Activated CD8-positive, alpha-beta memory T cell treated with anti-CD3 and anti-CD28 coated beads, Interleukin-2, amount 10 ng/mL, durations not matched to agents 7 days and 5 days (primary cell): ENCODE measurements at places on chromosomes 11 and 22. TPM values are rescaled to one million over a fixed set of nuclear protein-coding genes. Genes with fewer than 3 reads are reported as not detected.
A peak's percentile ranks its signal among the peaks of the same experiment; 100 is the strongest.

GRCh38 chr11:87255589-87255988, 217.9 kb downstream of the TMEM135 start:
- H3K27me3 ChIP-seq = no peaks in the 10 kb centered on the region
- H3K36me3 ChIP-seq = peaks cover 12% of the 10 kb centered on the region
- H3K4me3 ChIP-seq = no peak overlapping the region
- no peak for DNase-seq
- H3K4me1 ChIP-seq = peaks cover 21% of the 10 kb centered on the region

PIK3IP1 gene
- 11.0 TPM for total RNA-seq

GRCh38 chr22:43533156-43533530, 121.3 kb downstream of the MPPED1 start:
- H3K4me3 ChIP-seq = no peak overlapping the region
- DNase-seq = no peak
- no peaks in the 10 kb centered on the region for H3K36me3 ChIP-seq
- no peaks in the 10 kb centered on the region for H3K4me1 ChIP-seq

DNA sequence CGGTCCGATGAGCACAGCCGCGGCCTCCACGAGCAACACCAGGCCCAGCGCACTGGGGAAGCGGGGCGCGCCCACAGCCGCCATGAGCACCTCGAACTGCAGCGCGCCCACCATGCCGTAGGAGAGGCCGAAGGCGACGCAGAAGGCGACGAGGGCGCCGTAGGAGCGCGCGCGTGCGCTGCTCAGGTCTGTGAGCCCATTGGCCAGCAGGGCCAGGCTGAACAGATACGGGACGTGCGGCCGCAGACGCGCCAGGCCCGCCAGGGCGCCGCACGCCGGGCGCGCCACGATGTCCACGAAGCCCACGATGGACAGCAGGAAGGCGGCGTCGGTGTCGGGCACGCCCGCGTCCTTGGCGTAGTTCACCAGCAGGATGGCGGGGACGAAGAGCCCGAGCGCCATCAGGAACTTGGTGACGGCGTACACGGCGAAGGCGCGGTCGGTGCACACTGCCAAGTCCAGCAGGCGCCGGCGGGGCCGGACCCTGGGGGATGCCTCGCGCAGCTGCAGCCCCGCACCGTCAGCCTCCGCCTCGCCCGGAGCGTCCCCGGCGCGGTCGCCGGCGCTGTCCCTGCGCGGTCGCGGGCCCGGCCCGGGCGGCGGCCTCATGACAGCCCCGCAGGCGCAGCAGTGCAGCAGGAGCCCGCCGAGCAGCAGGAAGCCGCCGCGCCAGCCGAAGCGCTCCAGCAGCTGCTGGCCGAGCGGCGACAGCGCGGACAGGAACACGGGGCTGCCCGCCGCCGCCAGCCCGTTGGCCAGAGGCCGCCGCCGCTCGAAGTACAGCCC, 2.9 kb downstream of the SLC16A8 start:
- no peak overlapping the region for H3K4me3 ChIP-seq
- DNase-seq = no peak
- no peaks in the 10 kb centered on the region for H3K36me3 ChIP-seq
- peaks cover 31% of the 10 kb centered on the region for H3K27me3 ChIP-seq
- peaks cover 4% of the 10 kb centered on the region for H3K4me1 ChIP-seq

GRCh38 chr11:61973476-61974162, 6.2 kb upstream of the FTH1 start:
- H3K27me3 ChIP-seq = no peaks in the 10 kb centered on the region
- H3K27ac ChIP-seq = peak overlapping the region; percentile 41
- DNase-seq = no peak
- H3K4me1 ChIP-seq = peaks cover 44% of the 10 kb centered on the region
- H3K36me3 ChIP-seq = no peaks in the 10 kb centered on the region

TCIRG1 gene
- total RNA-seq = 235 TPM

SORL1 gene
- total RNA-seq = 38.6 TPM

- H3K27me3 ChIP-seq = no peaks in the 10 kb centered on the region
- peak overlapping the region; percentile 52 for H3K4me3 ChIP-seq
- peaks cover 14% of the 10 kb centered on the region for H3K36me3 ChIP-seq
- DNase-seq = no peak
- H3K4me1 ChIP-seq = peaks cover 69% of the 10 kb centered on the region
- peak overlapping the region; percentile 94 for H3K27ac ChIP-seq
Measured at GRCh38 chr11:96203567-96204365, 139.2 kb downstream of the MAML2 start.

- no peaks in the 10 kb centered on the region for H3K27me3 ChIP-seq
- H3K36me3 ChIP-seq = peaks cover 48% of the 10 kb centered on the region
- DNase-seq = no peak
- peaks cover 23% of the 10 kb centered on the region for H3K4me1 ChIP-seq
- H3K4me3 ChIP-seq = no peak overlapping the region
Measured at GRCh38 chr22:46281866-46282678, 14.3 kb downstream of the TTC38 start.

CSF2RB gene
- total RNA-seq = 26.9 TPM

GRCh38 chr11:721247-721740, 15.3 kb downstream of the EPS8L2 start:
- H3K27me3 ChIP-seq = peaks cover 26% of the 10 kb centered on the region
- H3K27ac ChIP-seq = no peak overlapping the region
- no peak overlapping the region for H3K4me3 ChIP-seq
- no peak for DNase-seq
- H3K36me3 ChIP-seq = no peaks in the 10 kb centered on the region

DNA sequence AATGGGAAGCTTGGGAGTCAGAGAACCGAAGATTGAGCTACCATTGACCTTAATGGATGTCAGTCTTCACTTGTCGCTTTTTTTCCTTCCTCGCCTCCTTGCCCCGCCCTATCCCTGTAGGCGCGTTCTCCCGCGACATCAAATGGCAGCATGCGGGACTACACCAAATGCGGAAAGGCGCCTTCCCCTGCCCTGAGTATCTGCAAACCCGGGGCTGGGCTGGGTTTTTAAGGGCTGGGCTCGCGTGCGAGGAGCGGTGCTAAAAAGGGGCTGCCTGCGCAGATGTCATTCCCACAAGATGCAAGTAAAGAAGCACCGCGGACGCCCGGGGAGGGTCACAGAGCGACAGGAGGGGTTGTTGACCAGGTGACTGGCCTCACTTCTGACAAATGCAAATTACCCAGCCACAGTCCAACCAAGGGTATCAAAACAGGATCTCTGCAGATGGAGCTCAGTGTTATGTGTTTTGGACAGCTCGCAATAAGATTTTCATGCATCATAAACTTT, 4.7 kb upstream of the FAM111B start:
- peak; percentile 84 for DNase-seq
- peaks cover 35% of the 10 kb centered on the region for H3K4me1 ChIP-seq

DNA sequence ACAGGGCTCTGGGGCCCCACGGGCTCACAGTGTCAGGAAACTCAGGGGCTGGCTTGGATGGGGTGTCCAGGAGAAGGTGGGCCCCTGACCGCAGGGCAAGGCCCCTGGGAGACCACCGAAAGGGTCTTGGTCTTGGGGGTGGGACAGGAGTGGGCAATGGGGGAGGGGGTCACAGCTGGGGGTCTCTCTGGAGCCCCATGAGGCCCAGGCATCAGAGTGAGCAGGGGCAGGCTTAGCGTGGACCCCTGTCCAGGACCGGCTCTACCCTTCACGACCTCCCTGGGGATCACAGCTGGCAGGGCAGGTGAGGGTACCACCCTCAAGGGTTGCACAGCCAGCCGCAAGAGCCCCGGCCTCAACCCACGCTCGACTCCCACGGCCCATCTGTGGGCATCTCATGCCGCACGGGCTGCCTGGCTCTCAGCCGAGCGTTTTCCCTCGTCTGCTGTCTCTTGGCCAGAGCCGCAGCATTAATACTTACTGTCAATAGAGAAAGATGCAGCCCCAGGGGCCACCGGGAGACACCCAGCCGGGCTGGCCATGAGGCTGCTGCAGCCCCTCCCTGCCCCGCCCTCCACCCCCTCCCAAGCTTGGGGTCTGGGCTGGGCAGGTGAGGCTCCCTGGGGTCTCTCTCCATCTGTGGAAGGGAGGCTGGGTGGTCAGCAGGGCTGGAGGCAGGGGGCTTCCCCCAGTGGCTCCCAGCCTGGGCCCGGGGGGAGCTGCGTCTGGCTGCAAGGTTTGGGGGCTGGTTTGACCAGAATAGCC, 662 bp downstream of the MUC5B start:
- H3K4me1 ChIP-seq = no peaks in the 10 kb centered on the region
- H3K27me3 ChIP-seq = no peaks in the 10 kb centered on the region
- no peak for DNase-seq
- H3K36me3 ChIP-seq = no peaks in the 10 kb centered on the region
- H3K4me3 ChIP-seq = no peak overlapping the region

HPX gene
- 0.76 TPM for total RNA-seq

GRCh38 chr11:89321401-89321800, 143.7 kb downstream of the TYR start:
- H3K4me1 ChIP-seq = no peaks in the 10 kb centered on the region
- no peak for DNase-seq
- no peaks in the 10 kb centered on the region for H3K36me3 ChIP-seq
- H3K4me3 ChIP-seq = no peak overlapping the region
- no peaks in the 10 kb centered on the region for H3K27me3 ChIP-seq

DNA sequence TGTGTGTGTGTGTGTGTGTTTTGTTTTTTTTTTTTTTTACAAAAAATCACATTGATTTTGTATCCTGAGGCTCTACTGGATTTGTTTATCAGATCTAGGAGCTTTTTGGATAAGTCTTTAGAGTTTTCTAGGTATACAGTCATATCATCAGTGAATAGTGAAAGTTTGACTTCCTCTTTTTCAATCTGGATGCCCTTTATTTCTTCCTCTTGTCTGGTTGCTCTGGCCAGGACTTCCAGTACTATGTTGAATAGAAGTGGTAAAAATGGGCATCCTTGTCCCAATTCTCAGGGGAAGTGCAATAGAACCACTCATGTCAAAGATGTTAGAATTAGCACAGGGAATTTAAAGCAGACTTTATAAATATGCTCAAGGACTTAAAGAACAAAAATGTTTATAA, 32.6 kb upstream of the PRDM11 start:
- no peak overlapping the region for H3K27ac ChIP-seq
- H3K4me1 ChIP-seq = no peaks in the 10 kb centered on the region
- H3K27me3 ChIP-seq = peaks cover 58% of the 10 kb centered on the region
- no peak overlapping the region for H3K4me3 ChIP-seq
- DNase-seq = no peak

OR51E1 gene
- total RNA-seq = not detected

GRCh38 chr11:96342014-96342960, 708 bp downstream of the MAML2 start:
- H3K36me3 ChIP-seq = peaks cover 12% of the 10 kb centered on the region
- DNase-seq = no peak
- no peaks in the 10 kb centered on the region for H3K27me3 ChIP-seq
- peaks cover 41% of the 10 kb centered on the region for H3K4me1 ChIP-seq
- peak overlapping the region; percentile 92 for H3K4me3 ChIP-seq

DNA sequence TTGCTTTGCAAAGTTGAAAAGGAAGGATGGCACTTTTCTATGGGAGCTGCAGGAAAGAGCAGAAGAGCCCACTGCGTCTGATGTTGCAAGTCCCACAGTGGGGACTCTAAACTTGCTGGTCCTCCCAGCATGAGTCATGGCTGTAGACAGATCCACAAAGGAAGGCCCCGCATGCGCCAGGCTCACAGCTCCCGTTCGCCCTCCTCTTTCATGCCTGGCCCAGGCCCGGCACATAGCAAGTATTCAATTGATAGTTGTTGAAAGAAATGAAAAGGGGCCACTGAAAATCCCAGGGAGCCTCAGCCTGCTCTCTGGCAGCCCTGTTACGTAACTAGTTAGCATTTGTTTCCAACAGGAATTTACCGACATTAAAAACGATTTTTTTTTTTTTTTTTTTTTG, 18.9 kb downstream of the AP1B1 start:
- no peak overlapping the region for H3K27ac ChIP-seq
- no peak overlapping the region for H3K4me3 ChIP-seq

GRCh38 chr22:49446145-49446758, 381.4 kb downstream of the BRD1 start:
- peaks cover 16% of the 10 kb centered on the region for H3K27me3 ChIP-seq
- no peak overlapping the region for H3K4me3 ChIP-seq
- DNase-seq = no peak
- no peaks in the 10 kb centered on the region for H3K4me1 ChIP-seq
- H3K27ac ChIP-seq = no peak overlapping the region

TRIM48 gene
- total RNA-seq = not detected

PHOX2A gene
- total RNA-seq = not detected

DNA sequence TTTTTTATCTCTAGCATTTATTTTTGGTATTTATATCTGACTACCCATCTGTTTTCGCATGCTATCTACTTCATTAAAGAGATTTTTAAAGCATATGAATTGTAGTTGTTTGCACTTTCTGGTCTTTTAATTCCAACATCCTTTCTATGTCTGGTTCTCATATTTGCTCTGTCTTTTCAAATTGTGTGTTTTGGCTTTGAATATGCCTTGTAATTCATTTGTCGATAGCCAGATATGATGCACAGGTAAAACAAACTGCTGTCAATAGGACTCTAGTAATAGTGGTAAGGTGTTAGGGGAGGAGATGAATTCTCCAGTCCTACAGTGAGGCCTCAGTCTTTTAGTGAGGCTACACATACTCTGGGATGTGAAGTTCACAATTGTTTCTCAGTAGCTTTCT, 530.8 kb upstream of the CCDC179 start:
- no peaks in the 10 kb centered on the region for H3K27me3 ChIP-seq
- H3K27ac ChIP-seq = no peak overlapping the region
- no peak for DNase-seq

SRPRA gene
- 100 TPM for total RNA-seq

GRCh38 chr11:92048415-92048814, 176.2 kb upstream of the FAT3 start:
- no peak for DNase-seq
- H3K27ac ChIP-seq = no peak overlapping the region
- no peak overlapping the region for H3K4me3 ChIP-seq

DNAJB7 gene
- total RNA-seq = not detected

- peaks cover 53% of the 10 kb centered on the region for H3K27me3 ChIP-seq
- peaks cover 13% of the 10 kb centered on the region for H3K4me1 ChIP-seq
- no peak overlapping the region for H3K27ac ChIP-seq
Measured at GRCh38 chr22:29152045-29152953, 53.4 kb upstream of the EMID1 start.

CDC42EP1 gene
- 0.42 TPM for total RNA-seq

- H3K4me1 ChIP-seq = peaks cover 10% of the 10 kb centered on the region
- H3K36me3 ChIP-seq = no peaks in the 10 kb centered on the region
- peaks cover 20% of the 10 kb centered on the region for H3K27me3 ChIP-seq
- no peak overlapping the region for H3K4me3 ChIP-seq
Measured at GRCh38 chr22:42280140-42280539, 9.7 kb upstream of the TCF20 start.

LYVE1 gene
- total RNA-seq = not detected

ADORA2A gene
- 21.1 TPM for total RNA-seq

DNA sequence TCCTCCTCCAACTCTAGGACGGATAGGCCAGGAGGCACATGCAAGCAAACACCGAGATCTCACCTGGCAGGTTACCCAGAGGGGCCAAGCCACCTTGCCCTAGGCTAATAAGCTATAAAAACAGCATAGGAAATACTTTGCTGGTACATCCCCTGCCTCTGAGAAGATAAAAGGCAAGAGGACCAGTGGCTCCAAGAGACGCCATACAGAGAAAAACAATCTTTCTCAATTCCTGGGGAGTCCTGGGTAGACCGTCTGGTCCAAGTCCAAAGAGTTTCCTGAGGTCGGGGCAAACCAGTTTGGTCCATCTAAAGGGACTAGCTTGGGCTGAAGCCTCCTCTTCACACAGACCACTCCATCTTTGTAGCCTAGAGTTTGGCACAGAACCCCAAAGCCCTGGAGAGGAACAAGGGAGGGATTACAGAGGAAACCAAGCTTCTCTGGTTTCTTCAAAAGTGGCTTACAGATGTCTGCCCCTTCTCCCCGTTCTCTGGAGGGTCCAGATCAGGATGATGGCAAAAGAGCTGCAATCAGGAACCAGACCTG, 40.4 kb downstream of the NUMA1 start:
- DNase-seq = no peak
- H3K36me3 ChIP-seq = peaks cover 21% of the 10 kb centered on the region
- H3K27me3 ChIP-seq = no peaks in the 10 kb centered on the region

- H3K4me1 ChIP-seq = peaks cover 15% of the 10 kb centered on the region
- no peaks in the 10 kb centered on the region for H3K36me3 ChIP-seq
- DNase-seq = no peak
- no peak overlapping the region for H3K27ac ChIP-seq
Measured at GRCh38 chr11:68686486-68686885, 2.1 kb downstream of the GAL start.
